ENCODE measurements at places on chromosomes 1 and 21.

- no peak for DNase-seq
Observed at GRCh38 chr1:102174259-102174863, 177.6 kb upstream of the OLFM3 start.

DNA sequence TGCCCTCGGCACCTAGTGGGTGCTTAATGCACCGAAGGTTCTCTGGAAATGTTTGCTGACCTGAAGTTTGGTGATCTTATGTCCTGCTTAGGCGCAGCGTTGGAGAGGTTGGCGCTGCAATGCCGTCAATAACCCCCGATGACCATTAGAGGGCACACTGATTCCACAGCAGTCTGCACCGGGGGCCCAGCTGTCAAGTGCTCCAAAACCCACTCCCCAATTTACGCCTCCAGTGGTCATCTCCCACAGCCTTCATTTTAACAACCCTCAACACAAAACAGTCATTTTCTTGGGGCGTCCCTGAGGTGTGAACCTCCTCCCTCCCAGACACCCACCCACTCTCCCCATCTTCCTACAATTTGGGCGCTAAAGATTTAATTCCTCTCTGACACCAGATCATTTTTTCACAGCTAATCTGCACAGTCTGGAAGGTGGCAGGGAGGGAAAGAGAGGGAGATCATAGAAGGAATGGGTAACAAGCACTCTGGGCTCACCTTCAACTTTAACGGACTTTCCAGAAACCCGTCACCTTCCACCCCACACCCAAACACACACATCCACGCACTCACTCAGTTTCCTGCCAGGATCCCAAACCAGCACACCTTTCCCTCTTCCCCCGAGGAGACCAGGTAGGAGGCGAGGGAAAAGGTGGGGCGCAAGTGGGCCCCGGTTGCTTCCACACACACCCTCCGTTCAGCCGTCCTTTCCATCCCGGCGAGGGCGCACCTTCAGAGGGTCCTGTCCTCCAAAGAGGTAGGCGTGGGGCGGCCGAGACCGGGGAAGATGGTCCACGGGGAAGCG, 570 bp upstream of the NPR1 start:
- no peak for DNase-seq

DNA sequence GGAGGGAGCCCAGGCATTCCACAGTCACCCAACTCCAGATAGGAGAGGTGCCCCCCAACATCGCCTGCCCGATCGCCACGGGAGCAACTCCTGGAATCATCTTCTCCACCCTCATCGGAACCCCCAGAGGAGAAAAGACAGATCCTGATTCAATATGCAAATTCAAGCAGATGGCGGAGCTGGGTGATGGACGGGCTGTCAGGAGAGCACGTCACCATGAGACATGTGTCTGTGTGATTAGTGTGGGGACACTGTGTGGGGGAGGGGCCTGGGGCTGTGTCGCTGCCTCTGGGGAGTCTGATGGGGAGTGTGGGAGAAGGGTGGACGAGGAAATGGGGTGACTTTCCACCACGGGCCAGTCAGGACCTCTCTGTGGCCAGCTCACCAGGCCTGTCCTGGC, 90.2 kb upstream of the CSF3R start:
- no peak for DNase-seq

DNA sequence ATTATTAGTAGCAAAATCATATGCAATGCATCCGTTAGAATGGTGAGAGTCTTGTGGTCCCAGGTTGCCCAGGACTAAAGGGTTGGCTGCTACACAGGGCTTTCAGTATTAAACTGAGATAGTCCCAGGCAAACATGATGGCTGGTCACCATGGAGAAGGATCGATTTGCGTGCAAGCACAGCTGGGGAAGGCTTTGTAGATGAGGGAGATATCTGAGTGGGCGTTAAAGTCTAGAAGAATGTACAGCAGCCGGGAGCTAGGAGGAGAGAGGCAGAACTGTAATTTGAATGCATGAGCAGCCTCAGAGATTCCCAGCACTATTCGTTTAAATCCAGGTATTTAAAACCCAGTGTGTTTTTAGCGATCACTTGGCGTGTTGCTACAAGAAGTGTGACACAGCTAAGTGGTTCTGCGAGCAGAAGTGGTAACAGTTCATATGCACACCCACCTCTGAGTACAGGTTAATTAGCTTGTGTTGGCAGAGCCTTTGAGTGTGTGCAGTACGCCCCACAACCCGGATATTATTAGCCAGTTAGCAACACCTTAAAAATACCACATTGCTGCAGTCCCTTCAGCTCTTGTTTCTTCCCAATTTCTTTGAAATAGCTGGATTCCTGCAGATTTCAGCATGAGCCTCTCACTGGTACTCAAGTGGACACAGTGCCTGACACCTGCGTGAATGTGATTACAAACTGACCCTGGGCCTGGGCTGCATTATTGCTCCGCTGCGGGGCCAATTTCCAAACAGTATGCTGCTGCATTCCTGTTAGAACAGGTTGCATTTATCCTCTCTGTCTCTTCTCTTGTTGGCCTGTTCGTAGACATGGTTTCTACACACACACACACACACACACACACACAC, 67.2 kb upstream of the SCAF4 start:
- no peak for DNase-seq

DNA sequence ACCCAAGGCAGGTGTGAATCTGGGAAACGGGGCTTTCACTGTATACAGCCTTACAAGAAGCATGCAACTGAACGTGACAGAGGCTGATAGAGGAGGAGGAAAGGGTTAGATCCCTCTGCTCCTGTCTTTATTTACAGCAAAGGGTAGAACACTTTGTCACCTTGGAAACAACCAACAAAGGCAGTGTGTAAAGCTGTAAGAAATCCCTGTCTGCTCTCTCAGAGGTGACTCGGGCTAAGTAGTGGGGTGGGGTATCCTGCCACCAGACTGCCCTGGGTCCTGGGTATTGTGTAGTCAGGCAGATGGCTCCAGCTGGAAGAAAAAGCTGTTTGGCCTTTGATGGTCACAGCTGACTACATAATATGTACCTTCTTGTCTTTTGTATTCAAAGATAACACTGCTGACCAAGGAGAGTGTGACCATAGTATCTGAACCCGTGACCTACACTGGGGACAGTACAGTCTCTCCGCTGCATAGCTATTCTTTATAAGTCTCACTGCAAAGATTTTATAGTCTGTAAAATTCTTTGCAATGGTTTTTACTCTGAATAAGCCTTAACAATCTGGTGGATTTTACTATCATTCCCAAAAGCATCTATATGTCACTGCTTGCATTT, 22.1 kb upstream of the POU2F1 start:
- DNase-seq, result no peak

DNA sequence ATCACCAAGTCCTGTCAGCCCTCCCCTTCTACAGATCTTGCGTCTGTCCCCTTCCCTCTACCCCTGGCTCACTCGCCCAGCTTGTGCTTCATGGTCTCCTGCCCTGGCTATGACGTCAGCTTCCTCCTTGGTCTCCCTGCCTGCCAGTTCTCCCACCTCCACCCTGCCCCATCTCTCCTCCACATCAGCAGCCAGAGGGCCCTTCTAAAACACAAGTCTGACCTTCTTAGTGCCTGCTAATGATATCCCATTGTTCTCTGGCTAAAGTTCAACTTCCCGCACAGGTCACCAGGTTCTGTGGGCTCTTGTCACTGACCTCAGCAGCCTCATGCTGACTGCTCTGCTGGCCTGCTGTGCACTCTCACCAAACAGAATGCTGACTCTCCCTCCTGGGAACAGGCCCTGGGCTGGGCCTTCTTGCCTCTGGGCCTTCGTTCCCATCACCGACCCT, 24.7 kb upstream of the MYCL start:
- DNase-seq, result peak; percentile 74

DNA sequence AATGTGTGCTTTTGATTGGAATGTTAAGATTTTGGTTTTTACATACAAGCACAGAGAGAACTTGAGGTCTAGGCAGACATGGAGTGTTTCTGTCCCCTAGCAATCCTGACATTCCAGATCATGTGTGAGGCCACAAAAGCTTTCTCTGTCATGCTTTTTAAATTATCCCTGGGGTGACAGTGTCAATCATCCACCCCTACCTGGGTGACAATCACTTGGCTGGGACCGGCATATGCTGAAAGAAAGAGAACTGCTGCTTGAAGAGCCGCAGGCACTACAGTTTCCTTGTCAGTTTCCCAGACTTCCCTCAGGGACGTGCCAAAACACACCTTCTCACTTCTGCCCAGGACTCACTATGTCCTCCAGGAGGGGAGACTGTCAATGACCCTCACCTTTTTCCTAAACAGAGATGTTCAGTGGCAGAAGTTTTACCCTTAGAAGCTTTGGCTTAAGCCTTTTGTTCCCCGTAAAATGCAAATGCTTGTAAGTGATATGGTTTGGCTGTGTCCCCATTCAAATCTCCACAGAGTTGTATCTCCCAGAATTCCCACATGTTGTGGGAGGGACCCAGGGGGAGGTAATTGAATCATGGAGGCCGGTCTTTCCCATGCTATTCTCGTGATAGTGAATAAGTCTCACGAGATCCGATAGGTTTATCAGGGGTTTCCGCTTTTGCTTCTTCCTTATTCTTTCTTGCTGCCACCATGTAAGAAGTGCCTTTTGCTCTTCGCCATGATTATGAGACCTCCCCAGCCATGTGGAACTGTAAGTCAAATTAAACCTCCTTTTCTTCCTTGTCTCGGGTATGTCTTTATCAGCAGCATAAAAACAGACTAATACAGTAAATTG, 217.4 kb downstream of the FGGY start:
- no peak for DNase-seq

DNA sequence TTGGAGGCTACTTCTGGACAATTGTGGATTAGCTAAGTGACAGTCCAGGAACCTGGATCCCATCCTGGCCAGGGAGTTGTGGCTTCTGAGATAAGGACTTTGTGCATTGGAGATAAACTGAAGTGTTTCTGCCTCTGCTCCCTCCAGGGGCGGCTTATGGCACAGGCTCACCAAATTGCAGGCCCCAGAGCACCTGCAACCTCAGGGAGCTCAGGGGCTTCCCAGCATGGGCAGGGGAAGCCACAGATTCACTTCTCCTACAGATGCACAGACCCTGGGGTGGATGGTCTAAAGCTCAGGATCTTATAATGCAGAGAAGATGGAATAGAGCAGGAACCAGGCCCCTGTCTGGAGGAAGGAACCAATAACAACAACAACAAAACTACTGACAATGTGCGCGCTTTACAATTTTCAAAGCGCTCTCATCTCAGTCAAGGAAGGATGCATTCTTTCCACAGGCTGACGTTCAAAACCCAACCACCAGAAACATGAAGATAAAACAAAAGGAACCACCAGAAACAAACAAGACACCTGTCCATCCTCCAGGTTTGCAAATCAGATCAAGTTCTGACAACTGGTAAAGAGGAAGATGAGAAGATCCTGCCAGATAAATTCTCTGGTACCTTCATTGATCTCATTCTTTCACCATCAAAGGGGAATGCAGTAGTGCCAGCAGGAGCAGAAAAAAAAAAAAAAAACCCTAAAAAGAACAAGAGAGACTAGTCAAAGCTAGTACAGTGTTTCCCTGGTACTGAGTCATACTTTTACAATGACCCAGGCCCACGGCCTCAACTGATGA, 121.0 kb upstream of the IRF2BP2 start:
- no peak for DNase-seq

- DNase-seq, result no peak
Observed at GRCh38 chr1:213014642-213015041, 1.0 kb downstream of the ANGEL2 start.

DNA sequence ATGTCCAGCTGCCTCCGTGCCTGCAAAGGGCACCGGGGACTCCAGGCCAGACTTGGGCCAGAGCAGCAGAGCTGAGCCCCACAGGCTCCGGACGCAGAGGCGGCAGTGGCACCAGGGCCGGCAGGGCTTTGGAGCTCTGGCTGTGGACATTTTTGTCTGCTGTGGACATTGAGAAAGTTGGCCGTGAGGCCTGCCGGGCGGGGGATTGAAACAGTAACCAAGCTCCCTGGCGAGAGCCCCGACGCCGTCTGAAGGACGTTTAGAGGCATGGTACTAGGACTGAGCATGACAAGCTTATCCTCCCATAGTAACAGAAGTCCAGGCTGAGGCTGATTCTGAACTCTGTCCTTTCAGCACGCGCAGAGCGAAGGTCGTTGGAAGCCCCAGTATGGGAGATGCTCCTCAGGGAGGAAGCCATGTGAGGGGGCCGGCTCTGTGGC, 323.8 kb downstream of the AMY1C start:
- DNase-seq, result no peak

DNA sequence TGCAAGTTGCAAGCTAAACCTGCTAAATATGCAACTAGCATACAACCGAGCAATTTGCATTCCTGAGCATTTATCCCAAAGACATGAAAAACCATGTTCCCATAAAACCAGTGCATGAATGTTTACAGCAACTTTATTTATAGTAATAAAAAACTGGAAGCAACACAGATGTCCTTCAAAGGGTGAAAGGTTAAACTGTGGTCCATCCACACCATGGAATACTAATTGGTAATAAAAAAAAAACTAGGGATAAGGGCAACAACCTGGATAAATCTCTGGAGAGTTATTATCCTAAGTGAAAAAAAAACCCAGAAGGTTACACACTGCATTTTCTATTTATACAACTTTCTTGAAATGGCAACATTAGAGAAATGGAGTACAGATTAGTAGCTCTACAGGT, 474.1 kb downstream of the SMYD3 start:
- no peak for DNase-seq

DNA sequence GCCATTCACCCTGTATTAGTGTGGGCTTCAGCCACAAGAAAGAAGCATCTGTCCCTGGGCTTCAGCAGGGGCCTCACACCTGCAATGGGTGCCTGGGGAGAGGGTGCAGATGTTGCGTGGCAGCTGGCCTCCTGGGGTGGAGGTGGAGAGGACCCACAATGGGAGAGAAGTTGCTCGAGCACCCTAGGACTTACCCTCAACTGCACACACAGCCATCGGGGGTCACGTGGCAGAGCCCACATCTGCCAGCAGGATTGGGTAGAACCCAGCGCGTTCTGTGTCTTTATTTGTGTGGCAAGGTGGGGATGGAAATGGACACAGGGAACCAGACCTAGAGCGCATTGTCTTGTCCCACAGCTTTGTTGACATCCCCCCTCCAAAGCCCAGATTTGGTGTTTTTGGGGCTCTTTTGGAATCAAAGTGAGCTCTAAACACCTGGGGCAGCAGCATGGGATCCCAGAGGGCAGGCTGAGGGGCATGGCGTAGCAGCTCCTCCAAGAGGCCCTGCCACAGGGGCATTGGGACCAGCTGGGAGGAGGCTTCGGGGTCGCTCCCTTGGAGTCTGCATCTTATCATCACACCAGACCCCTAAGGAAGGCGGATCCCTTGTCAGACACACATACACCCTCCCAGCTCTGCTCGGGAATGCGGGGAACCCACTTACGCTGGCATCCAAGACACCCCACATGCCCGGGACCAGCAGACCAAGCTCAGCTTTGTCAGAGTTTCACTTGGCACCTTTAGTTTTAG, 5.1 kb downstream of the ABCG1 start:
- no peak for DNase-seq
